ENCODE measurements at places on chromosomes 3 and 15. TPM values are rescaled to one million over a fixed set of nuclear protein-coding genes. Genes with fewer than 3 reads are reported as not detected.

The PRTG gene
- 1.1 TPM for total RNA-seq

The WDR93 gene
- not detected for total RNA-seq

The XCR1 gene
- total RNA-seq, result 0.10 TPM

The IQGAP1 gene
- total RNA-seq, result 39.7 TPM

DNA sequence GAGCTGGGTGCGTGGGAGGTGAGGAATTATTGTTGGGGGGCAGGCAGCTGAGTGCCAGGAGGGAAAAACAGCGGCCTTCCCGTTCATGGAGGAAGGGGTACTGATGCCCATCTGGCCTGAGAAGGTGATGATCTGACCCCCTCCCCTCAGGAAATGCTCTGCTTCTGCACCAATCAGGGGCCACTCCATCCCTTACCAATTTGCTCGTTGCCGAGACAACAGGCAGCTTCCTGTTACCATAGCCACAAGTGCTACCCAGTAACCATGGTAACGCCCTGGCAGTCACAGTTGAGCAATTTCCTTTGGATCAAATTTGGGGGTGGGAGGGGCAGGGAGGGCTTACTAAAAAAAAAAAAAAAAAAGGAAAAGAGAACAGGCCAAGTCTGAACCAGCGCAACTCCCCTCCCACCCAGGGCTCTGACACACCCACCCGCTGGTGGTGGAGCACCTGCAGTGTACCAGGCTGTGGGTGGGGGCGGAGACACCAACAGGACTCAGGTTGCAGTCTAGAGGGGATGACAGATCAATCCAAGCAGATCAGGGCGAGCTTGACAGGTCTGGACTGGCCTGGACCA lies 13.7 kb downstream of the CELF6 start:
- DNase-seq, result no peak

DNA sequence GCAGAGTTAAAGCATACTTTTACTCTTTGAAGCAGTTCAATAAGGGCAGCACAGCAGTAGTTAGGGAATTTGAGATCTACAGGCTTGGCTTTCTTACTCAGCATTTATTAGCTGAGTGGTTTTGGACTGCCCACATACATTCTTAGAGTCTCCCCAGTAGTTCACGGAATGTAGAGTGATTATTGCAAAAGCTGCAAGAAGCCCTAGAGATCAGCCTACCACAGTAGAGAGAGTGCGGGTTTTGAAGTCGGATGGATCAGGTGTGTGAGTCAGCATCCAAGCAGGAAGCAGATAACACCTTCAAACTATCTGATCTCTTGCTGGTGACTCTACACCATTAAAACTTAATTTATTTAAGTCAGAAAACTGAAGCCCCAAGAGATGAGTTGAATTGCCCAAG lies 171.9 kb downstream of the SYNPR start:
- DNase-seq, result no peak

GRCh38 chr3:161393803-161394202 lies 22.5 kb upstream of the SPTSSB start:
- DNase-seq, result no peak

GRCh38 chr3:122727766-122728165 lies 47.1 kb downstream of the PARP14 start:
- DNase-seq, result no peak

DNA sequence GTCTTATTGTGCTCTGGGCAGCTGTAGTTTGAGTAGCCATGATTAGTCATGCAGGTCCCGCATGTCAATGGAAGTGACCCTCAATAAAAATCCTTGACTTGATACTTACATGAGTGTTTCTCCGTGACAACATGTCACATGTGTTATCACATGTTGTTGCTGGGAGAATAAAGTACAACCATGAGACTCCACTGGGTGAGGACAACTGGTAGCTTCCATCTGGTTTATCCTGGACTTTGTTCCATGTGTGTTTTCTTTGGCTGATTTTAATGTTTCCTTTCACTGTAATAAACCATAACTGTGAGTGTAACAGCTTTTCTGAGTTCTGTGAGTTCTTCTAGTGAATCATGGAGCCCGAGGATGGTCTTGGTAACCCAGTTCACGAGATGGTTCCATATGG lies 63.1 kb upstream of the NDN start:
- DNase-seq, result no peak

GRCh38 chr15:75928680-75929608 lies 25.3 kb downstream of the FBXO22 start:
- no peak for DNase-seq

- no peak for DNase-seq
Measured at GRCh38 chr3:152977366-152977765, 142.4 kb downstream of the P2RY1 start.

DNA sequence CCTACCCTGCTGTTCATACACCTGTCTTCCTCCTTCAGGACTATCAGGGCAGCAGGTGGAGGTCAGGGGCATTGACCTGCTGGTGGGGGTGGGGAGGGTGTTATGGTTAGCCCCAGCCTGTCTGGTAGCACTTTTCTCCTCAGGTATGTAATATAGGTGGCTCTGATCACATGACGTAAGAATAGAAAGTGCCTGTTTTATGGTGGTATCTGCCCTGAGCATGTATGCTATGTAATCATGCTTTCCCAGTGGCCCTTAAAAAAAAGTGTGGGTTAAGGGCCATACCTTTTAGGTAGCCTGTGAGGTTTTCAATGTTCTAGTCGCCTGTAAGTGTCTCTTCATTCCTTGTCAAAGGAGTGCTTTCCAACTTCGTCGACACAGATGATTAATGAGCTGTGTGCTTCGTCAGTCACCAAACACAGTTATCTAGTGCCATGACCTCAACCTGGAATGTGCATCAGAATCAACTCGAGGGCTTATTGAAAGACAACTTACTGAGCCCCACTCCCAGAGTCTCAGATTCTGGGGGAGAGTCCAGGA lies 86.3 kb downstream of the KLHL25 start:
- DNase-seq, result no peak

Measured in psoas muscle (tissue), 8 donors.